Fibroblast of the aortic adventitia (primary cell): ENCODE measurements at places on chromosomes 16 and 17. TPM values are rescaled to one million over a fixed set of nuclear protein-coding genes. Genes with fewer than 3 reads are reported as not detected.
A peak's percentile ranks its signal among the peaks of the same experiment; 100 is the strongest.

Gene MYL4
- not detected in 2 replicates for total RNA-seq

GRCh38 chr17:2444382-2444781 lies 43.5 kb upstream of the MNT start:
- no peak for DNase-seq

DNA sequence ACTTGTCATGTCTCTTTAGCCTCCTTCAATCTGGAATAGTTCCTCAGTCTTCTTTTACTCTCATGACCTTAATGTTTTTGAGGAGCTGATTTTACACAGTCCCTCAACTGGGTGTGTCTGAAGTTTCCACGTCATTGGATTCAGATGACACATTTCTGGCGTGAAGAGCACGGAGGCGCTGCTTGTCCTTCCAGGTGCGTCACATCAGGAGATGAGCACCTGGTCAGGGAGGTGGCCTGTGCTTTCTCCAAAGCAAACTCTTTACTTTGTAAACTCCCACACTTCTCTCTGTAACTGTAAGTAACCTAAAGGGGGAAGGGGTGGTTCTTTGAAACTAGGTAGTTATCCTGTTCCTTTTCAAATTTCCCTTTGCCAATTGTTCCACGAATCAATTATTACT lies 52.5 kb upstream of the MNT start:
- no peak for DNase-seq

- no peak for DNase-seq
These were observed 87.5 kb upstream of the WSB1 start for GRCh38 chr17:27206447-27206846.

- no peak for DNase-seq
These were observed 88.7 kb downstream of the BMERB1 start for GRCh38 chr16:15523092-15523541.

DNA sequence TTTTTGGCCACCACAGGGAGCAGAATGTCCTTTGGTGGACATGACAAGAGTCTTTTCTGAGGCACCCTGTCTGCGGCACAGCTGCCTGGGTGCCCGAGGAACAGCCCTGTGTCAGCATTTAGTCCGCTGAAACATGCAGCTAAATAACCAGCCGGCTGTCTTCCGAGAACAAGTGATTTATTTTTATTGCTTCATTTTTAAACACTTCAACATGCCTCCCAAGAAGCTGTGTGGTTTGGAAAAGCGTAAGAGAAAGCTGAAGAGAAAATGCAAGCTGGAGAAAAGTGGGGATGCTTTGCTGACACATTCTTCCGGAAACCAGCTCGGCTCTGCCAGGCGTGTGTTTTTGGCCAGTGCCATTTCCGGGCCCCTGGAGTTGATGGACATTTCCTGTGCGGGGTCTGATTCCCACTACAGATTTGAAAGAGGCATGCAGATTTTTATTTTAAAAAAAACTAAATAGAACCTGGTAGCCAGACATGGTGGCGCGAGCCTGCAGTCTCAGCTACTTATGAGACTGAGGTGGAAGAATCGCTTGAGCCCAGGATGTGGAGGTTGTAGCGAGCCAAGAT lies 94.7 kb downstream of the SEC14L1 start:
- peak; percentile 98 for DNase-seq

Gene KRTAP4-5
- total RNA-seq, result not detected in 2 replicates

Gene ARHGDIG
- 1.6 TPM in 1 of 2 replicates, not detected in the other for total RNA-seq

- DNase-seq, result no peak
These were observed 123.9 kb upstream of the GNAO1 start for GRCh38 chr16:56067406-56067805.

Gene TBX2
- total RNA-seq, result 4.1 and 20.8 TPM in 2 replicates

GRCh38 chr16:89114159-89114981 lies 20.7 kb downstream of the ACSF3 start:
- DNase-seq, result no peak

- no peak for DNase-seq
These were observed 2.7 kb downstream of the B9D1 start for GRCh38 chr17:19359856-19360255.

Gene CES1
- 0.09 TPM in 1 of 2 replicates, not detected in the other for total RNA-seq

DNA sequence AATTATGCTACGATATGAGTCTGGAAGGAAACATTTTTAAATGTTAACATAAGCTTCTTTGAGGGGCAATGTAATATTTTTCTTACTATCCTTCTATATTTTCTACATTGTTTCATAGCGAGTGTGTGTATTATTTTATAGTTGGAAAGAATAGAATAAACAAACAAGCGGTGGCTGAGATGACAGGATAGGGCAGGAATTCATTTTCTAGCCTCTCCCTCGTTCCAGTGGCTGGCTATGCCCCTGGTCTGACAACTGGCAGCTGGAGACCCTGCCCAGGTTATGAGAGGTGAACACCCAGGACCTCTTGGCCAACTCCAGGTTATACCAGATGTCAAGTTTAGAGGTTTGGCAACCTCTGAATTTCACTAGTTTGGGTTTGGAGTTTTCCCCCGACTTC lies 14.5 kb upstream of the TNRC6C start:
- no peak for DNase-seq

GRCh38 chr17:44970136-44970741 lies 2.1 kb upstream of the C1QL1 start:
- DNase-seq, result no peak

DNA sequence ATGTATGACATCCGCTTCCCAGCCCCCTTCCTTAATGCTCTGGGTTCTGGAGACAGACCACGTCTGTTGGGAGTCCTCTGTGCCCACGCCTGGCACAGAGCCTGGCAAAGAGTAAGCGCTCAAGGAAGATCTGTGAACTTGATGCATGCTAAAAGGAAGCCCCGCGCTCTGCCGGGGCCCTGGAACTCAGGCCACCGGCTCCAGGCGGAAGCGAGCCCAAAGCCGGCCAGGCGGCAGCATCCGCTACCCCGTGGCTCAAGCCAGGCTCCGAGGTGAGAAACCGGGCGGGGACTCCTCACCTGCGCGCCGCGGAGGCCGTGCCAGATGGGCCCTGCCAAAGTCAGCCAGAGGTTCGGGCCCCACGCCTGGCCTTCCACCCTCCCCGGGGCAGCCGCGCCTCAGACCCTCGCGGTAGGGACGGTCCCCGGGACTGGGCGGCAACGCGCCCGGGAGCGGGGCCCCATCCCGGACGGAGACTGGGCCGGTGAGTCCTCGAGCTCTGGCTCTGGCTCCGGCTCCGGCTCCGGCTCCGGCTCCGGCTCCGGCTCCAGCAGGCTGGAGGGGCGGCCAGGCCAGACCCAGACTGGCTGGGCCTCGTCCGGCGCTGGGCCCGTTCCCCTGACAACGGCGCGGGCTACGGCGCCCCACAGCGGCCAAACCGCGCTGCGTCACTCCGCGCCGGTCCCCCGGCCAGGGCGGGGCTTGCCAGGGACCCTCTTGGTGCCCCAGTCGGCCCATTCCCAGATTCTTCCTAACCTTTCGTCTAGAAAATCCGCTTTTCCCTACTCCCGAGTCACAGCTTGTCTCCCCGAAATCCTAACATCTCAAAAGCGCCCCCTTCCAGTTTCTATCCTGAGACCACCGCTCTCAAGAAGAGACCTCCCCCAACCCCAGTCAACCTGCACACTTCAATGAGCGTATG lies at the start of gene ZDHHC1:
Gene ZDHHC1, minus strand, starts transcription at position 606 of the 922 bp plus-strand sequence. CDS start 8,702 bp downstream, outside the sequence.
- peak; percentile 60 for DNase-seq

DNA sequence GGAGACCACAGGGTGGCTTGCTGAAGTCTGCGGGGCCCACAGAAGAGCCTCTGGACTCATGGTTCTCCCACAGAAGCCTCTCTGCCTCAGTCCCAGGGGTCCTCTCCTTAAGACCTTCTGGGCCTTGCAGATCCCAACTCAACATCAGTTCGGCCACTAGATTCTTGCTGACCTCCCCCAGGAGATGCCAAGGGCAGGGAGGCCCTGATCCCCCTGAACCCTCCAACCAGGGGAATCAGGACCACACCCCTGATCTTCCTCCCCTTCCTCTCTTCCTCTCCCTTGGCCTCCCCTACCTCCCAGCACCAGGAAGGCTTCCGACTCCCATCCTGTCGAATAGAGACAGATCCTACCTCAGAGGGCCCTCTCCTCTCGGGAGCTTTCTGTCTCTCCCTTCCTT lies 53.4 kb downstream of the NOS2 start:
- DNase-seq, result no peak

Gene NLGN2
- 7.0 and 20.3 TPM in 2 replicates for total RNA-seq

Gene SLC16A13
- total RNA-seq, result 0.72 and 3.1 TPM in 2 replicates

Gene HCRT
- not detected in 2 replicates for total RNA-seq

DNA sequence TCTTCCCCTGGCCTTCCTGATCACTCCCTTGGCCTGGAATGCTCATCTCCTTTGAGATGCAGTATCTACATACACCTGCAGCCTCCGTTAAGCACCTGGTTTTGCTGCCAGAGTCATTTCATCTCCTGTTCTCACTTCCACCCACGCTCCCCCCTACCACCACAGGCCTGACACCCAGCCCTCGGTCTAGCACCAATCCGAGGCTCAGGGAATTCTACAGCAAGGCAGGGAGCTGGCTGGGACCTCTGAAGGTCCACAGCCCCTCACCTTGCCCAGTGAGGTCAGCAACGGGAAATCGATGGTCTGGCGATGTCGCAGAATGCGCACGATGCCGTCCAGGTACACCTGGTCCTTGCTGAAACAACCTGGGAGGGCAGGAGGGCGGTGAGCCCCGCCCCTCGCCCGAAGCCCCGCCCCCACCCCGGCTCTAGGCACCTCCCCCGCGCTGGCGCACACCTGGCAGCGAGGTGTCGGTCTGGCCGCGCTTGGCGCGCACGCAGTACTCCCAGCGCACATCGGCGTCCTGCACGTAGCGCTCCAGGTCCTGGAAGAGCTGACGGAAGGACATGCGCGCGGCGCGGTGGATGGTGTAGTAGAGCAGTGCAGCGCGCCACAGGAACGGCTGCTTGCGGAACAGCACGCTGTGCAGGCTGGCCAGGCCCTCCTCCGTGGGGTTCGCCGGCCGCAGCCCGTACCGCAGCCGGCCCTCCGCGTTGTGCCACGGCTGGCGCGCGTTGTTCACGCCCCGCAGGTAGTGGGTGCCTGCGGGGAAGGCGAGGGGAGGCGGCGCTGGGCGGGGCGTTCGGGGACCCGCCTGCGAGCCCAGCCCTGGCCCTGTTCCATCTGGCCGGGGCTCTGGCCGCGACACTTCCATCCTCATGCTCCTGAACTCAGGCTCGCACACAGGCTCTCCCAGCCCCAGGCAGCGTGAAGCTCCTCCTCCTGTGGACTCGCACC lies 5.7 kb downstream of the MATCAP1 start:
- no peak for DNase-seq

Gene TNP2
- not detected in 2 replicates for total RNA-seq

- no peak for DNase-seq
These were observed 160.6 kb downstream of the CCT6B start for GRCh38 chr17:34800661-34801060.

DNA sequence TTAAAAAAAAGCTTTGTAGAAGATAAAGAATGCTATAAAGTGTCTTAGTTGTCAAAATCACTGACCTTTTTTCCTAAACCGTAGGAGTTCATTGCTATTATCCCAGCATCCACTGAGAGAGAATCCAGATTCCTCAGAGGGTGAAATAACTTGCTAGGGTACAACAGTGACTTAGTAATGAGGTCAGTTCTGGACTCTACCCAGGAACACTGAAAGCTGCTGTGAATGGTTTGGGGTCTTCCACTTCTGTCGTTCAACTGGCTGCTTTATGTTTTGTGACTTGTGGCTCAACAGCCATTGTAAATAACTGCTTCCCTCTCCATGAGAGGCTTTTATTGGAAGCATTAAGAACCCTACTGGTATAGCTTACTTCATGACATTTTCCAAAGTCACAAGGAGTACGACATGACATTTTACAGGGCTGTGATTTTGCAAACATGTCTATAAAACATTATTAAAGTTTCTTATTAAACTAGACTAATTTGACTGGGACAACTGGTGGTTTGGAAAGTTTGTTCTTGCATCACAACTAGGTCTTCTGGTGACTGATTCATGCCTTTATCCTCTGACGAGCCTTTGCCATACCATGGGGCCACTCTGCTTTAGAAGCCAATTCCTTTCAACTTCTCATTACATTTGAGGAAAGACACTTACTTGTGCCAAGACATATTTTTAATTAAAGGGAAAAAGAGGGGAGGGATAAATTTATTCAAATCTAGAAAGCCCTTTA lies 92.2 kb upstream of the CDH11 start:
- DNase-seq, result no peak

GRCh38 chr16:59688006-59688405 lies 953.9 kb upstream of the GOT2 start:
- DNase-seq, result no peak

DNA sequence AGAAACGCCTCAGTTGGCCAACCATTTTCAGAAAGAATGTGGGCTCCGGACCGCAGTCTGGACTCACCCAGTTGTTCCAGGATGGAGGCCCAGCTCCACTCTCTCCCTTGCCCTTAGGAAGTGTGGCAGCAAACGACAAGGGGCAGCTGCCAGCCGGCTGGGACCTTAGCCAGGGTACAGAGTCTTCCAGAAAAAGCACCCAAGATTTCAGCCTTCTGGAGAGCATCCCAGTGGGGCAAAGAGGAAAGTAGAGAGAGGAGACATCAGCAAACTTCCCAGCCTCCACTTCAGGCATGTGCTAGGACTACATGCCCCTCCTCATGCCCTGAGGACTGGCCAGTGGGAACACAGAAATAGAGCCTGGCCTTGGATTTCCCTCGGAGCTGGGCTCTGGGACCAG lies 56.8 kb upstream of the SCNN1B start:
- no peak for DNase-seq

GRCh38 chr16:2280981-2281542 lies 13.1 kb upstream of the RNPS1 start:
- DNase-seq, result no peak

GRCh38 chr16:83348991-83349390 lies 458.8 kb upstream of the HSBP1 start:
- no peak for DNase-seq
